Immature natural killer cell (primary cell): ENCODE measurements at places on chromosomes 16 and 17.

DNA sequence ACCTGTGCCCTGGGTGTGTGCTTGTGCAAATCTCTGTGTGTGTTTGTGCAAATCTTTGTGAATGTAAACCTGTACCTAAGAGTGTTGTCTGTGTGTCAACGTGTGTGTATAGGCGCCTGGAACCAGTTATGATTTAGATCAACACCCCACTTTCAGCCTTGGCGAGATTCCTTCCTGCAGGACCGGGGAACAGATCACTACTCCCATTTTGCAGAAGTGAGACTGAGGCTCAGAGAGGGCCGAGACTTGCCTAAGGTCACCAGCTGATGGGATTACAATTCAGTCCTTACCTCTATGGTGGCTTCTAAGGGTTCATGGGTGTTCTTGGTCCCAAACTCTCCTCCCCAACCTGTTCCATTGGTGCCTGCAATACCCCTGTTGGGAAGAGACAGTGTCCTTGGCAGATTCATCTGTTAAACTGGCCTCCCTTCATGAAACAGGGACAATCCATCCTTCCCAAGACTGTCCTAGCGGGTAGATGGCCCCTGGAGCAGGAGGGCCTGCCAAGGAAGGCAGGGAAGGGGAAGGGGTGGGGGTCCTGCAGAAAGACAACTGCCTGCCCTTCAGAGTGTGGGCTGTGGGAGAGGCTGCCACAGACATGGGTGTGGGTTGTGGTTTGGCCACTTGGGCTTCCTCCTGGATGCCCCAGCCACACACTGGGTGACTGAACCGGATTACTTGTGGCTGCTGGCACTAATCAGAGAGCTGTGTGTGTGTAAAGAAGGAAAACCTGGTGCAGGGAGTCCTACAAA lies 6.9 kb upstream of the MAPK7 start:
- peak; percentile 53 for DNase-seq

DNA sequence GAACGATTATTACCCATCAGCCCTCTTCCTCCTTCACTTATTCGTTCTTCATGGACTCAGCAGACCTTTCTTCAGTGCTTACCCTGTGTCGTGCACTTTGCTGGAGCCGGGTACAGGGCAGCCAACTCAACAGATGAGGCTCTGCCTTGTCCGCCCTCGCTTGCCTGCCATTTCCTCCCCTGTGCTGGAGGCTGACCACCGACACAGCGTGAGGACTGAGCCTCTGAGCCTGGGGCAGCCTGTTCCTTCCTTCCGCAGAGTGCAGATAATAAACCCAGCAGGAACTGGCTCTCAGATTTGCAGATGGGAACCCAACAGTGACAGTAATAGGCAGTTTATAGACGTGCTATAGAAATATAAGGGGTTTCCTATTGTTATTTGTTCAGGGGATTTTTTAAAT lies 7.0 kb upstream of the SLC39A11 start:
- DNase-seq: no peak

GRCh38 chr16:72983241-72983640 lies 64.7 kb downstream of the ZFHX3 start:
- DNase-seq: no peak

GRCh38 chr17:66143657-66144282 lies 48.2 kb downstream of the CEP112 start:
- DNase-seq: no peak

- peak; percentile 75 for DNase-seq
Measured at GRCh38 chr17:32486701-32487472, at the start of gene CDK5R1. Gene CDK5R1 (plus strand): TSS chr17:32486993. CDS start chr17:32487621, 628 bp downstream.

DNA sequence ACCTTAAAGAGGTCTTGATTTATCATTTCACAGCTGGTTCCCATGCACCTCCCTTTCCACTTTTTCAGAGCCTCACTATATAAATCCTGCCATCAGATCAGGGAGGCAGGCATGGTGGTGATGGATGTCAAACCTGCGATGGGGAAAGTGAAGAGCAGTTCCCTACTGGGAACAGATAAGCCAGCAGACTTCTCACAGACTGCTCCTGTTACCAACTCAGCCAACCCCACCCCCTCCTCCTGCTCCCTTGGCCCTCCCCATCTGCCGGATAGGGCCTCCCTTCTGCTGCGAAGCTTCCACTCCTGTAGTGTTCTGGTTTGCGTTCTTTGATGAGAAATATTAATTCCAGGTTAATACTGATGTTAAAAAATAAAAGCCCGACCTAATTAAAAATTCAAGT lies 232.1 kb downstream of the STX8 start:
- no peak for DNase-seq

DNA sequence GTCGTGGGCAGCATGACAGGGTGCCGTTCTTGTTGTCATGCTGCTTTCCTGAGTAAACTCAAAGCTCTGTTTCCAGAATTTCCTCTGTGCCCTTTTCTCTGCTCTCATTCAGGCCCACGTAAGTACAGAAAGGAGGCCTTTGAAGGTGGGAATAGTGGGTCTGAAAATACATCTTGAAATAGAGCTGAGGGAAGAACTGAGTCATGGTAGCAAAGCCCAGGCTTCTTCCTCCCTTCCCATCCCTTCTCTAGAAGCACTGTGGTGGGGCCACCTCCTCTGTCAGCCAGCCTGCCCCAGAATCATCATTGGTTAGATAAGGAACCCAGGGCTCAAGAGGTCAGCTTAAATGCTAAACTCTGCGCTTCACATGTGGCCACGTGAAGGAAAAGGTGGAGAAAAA lies 9.4 kb downstream of the CTRL start:
- no peak for DNase-seq

- no peak for DNase-seq
Measured at GRCh38 chr17:46822388-46822921, 4.0 kb upstream of the WNT3 start.

DNA sequence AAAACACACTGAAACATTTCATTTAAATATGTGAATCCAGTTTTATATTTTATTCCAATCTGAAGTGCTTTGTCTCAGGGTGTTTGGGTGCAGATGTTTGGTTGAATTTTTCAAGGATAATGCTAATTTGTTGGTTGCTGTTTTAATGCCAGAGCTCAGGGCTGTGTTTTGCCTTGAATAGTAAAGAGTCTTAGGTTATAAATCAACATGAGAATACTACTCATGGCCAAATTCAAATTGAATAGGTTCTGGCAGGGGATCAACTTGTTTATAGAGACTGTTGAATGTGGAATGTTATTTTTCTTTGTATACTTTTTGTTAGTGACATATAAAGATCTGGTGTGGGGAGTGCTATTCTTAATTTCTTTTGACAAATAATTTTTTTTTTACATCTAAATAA lies 18.8 kb downstream of the TOM1L1 start:
- DNase-seq: no peak

GRCh38 chr16:81861915-81862314 lies 82.8 kb downstream of the PLCG2 start:
- DNase-seq: no peak

DNA sequence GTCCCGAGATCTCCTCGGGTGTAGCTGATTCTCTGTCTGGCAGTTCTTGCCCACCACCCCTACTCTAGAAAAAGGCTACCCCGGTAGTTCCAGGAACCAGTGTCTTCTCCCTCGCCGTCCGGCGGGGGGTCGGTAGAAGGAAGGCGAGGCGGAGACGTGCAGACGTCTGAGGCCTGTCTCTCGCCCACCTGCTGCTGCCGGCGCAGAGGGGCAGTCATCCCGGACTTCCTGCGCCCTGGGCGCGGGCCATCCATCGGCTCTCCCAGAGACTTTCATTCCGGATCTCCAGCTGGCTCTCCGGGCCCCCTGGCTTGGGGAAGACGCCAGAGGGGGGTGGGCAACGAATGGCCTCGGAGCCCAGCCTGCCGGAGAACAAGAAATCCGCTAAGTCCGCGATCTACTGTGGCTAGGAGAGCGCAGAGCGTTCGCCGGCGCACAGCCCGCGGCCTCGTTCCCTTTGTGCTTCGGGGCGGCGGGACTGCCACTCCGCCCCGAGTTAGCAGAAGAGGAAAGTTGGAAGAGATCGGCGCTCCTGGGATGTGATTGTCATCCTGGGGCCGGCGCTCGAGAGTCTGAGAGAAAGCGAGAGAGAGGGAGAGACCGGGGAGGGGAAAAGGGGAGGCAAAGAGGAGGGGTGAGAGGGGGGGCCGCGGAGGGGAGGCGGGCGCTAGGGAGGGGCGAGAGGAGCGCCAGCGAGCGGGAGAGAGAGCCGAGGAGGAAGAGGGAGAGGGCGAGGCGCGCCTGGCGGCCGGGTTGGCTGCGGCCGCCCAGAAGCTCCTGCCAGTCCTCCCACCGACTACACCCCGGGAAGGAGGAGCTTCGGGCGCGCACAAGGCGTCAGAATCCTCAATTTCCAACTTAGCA lies at the start of gene IRX5:
IRX5 (plus strand) TSS at position 861 of the 864 bp plus-strand sequence. CDS start 334 bp downstream, outside the sequence.
- peak; percentile 16 for DNase-seq

DNA sequence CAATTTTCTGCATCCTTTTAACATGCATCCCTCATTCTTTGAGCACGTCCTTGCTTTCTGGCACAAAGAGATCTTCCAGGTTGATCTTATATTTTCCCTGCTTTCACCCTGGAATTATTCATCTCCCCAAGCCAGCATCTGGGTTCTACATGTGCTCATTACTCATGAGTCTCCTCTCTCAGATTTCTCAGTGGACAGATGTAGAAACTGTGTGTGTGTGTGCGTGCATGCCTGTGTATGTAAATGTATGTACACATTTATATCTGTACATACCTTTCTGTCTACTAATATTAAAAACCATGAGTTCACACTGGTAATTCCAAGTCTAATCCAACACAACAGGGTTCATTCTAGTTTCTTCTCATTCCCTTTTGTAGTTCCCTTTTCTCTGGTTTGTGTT lies 41.9 kb upstream of the NSRP1 start:
- DNase-seq: no peak

DNA sequence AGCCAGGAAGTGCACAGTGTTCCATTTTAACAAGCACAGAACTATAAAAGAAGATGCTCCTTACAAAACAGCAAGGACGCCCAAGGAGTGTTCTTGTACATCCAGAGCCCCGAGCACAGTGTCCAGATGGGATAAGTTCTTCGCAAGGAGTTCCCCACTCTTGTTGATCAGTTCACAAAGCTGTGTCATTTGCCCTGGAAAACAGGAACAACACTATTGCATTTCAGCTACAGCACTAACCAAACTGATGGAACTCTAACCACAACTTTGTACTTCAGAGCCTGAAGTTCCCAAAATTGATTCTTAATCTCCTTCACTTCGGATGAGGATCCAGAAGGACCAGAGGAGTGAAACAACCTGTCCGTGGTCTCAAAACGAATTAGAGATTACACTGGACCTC lies 5.1 kb downstream of the COPS3 start:
- DNase-seq: no peak

GRCh38 chr17:27603880-27604794 lies 26.9 kb upstream of the LGALS9 start:
- DNase-seq: no peak

- no peak for DNase-seq
Measured at GRCh38 chr17:43974382-43975266, 20.9 kb upstream of the PYY start.

- no peak for DNase-seq
Measured at GRCh38 chr16:25494292-25494691, 197.5 kb upstream of the HS3ST4 start.

DNA sequence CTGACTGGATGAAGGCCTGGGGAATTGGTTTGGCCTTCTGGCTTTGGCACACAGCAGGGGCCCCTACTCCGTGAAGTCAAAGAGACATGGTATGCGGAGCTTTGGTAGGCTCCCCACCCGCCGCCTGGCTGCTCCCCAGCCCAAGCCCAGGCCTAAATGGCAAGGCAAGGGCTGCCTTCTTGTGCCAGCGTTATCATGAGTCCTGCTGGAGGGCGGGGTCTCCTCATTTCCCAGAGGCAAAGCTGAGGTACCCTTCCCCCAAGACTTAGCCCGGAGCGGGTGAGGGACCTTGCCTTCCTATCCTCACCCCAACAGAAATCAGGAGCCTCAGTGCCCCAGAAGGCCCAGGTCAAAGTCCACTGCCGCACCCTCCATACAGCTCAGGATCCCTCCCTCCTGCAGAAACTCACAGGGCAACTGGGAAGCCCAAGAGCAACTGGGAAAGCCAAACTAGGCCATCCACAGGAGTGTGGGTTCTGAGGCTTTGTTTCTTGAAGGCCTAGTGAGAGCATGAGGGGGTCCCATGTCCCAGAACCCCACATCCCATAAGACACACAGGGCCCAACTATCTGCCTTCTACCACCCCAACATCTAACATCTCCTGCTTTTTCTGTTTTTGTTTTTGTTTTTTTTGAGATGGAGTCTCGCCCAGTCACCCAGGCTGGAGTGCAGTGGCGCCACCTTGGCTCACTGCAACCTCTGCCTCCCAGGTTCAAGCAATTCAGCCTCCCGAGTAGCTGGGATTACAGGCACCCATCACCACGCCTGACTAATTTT lies 9.3 kb downstream of the PGAP3 start:
- DNase-seq: no peak

GRCh38 chr17:7849751-7850504 lies 4.9 kb upstream of the TMEM88 start:
- no peak for DNase-seq

- no peak for DNase-seq
Measured at GRCh38 chr17:82668024-82668630, 19.9 kb upstream of the WDR45B start.

- DNase-seq: no peak
Measured at GRCh38 chr17:37107406-37108083, 158.8 kb downstream of the AATF start.

GRCh38 chr17:27497696-27498095 lies 41.4 kb downstream of the KSR1 start:
- no peak for DNase-seq

DNA sequence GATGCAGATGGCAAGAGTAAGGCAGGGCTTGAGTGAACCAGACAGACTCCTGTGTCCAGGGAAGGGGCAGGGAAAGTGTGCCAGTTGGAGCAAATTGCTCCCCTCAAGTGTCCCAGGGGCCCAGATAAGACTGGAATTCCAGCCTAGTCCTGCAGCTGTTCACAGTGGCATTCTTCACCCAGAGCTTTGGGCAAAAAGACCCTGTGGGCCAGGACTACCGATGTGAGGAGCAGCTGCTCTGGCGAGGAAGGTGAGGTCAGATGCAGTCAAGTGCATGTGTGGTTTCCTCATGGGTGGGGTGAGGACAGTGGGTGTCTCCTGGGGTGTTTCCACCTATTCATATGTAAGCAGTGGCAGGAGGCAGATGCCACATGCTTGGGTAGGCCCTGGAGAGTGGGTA lies 14.3 kb downstream of the NEUROD2 start:
- DNase-seq: no peak

DNA sequence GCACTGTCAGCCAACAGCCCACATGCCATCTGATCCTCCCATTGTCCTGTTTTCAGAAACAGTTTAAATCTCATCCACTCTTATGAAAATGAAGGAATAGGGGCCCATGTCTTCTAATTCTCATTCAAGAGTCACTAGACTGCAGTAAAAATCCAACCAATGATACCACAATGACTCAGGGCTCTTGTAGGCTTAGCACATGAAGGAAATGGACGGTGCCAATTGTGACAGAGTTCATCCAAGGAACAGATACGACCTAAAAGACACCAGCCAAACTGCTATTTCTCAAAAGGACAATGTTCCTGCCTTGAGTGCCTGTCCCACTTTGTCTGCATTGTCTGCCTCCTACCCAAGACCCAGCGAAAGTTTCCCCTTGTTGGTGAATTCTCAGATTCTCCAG lies 204.8 kb upstream of the COX10 start:
- no peak for DNase-seq

DNA sequence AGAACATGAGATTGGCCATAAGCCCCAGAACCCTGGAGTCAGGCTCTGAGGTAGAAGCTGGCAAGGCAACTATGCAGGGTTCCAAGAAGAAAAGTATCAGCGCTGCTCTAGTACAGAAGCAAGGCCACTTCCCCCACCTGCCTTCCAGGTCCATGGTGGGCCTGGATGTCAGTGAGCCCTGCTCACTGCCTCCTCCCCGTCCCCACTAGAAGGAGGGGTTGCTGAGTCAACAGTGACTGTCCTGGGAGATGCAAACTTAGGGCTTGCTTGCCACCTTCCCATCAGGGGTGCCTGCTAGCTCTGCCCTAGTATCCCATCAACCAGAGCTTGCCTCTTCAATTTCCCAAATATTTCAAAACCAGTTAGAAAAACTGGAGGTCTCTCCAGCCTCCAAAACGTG lies 29.6 kb upstream of the SREBF1 start:
- no peak for DNase-seq
